IMR-90 (cell line): ENCODE measurements at places on chromosomes 7 and 10. TPM values are rescaled to one million over a fixed set of nuclear protein-coding genes. Genes with fewer than 3 reads are reported as not detected.

DNA sequence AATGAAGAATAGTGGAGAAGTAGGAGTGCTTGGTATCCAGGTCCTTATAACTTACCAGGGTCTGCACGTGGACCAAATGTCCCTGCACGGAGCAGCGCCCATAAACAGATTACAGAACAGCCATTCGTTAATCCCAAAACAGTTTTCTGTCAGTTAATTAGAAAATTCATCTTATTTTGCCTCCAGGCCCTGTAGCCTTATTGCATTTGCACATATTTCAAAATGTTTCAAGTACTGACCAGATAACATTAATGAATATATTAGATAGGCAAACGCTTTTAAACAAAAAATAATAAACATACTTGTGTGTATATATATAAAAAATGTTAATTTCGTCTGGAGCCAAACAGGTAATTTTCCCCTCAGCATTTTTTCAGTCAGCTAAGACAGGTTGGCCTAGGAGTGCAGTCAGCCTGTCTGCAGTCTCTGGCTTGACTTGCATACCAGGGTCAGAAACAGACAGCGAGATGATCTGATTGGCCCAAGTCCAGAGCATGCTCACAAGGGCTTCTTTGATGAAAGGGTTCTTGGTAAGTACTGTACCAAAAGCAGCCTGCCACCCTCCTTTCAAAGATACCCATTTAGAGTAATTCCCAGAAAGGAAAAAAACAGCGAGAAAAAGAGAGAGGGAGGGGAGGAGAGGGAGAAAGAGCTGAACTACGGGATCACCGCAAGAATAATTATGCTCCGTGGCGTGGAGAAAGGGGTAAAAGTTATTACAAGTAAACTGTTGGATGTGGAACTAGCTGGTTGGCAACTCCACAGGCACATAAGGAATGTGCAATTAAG is 194.4 kb upstream of the TCF7L2 start:
- no peak for DNase-seq

DNA sequence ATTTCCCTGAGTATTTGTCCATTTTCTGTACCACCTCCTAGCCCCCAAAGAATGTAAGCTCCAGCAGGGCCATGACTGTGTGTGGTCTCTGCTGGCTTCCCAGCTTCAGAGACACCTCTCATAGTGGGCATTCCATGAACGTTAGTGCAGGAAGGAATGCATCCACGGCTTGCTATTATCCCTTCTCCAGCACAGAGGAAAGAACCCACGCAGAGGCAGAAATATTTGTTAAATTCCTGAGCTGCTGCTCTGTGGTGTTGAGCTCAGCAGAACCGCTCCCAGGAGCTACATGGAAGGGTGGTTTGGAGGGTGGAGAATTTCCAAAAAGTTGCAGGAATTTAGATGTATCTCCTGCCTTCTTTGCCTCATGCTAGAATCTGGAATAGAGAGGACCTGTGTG is 275.2 kb downstream of the POU6F2 start:
- peak; percentile 4 for DNase-seq

The AKR1C8 gene
- not detected in 2 replicates for polyA plus RNA-seq

The PTPN20 gene
- 0.14 TPM in 1 of 2 replicates, not detected in the other for polyA plus RNA-seq

DNA sequence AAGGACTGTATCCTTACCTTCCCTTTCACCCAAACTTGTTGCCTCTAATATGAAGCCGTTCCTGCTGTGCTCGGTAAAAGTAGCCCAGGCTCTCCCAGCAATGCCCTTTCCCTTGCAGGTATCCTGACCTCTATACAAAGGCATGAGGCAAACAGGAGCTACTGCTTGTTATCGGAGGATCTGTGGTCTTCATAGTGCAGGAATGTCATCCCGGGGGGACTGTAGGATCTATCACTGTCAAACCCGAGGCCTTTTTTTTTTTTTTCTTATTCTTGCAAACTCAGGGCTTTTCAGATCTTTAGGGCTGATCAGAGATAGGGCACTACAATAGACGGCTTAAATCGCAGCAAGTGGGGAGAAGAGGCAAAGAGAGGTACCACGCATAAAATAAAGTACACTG is 1206.6 kb downstream of the TYW1 start:
- no peak for DNase-seq

DNA sequence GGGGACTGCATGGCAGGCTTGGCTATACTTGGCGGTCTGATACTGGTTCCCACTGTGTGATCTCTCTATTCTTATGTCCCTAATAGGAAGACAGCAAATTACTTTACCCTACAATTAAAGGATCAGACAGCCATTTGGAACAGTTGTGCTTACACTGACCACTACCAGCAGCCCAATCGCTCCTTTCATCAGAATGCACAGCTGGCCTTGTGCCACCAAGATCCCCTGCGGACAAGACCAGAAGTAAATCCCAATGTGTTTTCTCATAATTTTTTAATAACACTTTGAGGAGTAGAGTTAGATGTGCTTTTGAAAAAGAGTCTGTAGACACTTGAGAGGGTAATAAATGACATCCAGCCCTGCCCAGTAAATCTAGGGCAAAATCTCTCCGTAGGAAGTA is 297.2 kb upstream of the ZNF32 start:
- no peak for DNase-seq

GRCh38 chr10:22481687-22482539 is 136.6 kb downstream of the SPAG6 start:
- no peak for DNase-seq

The MMRN2 gene
- polyA plus RNA-seq: 1.0 and 1.6 TPM in 2 replicates

- peak; percentile 4 for DNase-seq
These were observed at the start of gene C10orf71 for GRCh38 chr10:49298983-49299815. C10orf71 (plus strand) TSS chr10:49299170; CDS start chr10:49322546, 23,376 bp downstream.

The CALML5 gene
- not detected in 2 replicates for polyA plus RNA-seq

- peak; percentile 57 for DNase-seq
These were observed 117.6 kb downstream of the LRRC4 start for GRCh38 chr7:127913686-127914085.

GRCh38 chr7:150753826-150754603 is 16.8 kb downstream of the GIMAP5 start:
- no peak for DNase-seq

The RBP4 gene
- not detected in 2 replicates for polyA plus RNA-seq

DNA sequence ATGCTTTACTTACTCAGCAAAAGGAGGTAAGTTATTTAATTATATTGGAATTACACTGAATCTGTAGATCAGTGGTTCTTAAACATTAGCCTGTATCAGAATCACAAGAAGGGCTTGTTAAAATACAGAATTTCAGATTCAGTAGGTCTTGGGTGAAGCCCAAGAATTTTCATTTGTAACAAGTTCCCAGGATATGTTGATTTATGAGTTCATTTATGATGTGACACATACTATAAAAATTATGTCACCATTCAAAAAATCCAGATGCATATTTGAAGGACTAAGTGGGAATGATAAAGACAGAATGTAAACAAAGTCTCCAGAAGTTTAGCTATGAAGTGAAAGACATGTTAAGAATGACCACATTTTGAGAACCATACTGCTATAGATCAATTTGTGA is 52.3 kb downstream of the HECTD2 start:
- peak; percentile 42 for DNase-seq

The TEX47 gene
- polyA plus RNA-seq: not detected in 2 replicates

GRCh38 chr7:107958764-107959526 is 44.0 kb downstream of the LAMB1 start:
- DNase-seq: peak; percentile 90

GRCh38 chr7:57651006-57651405 is 201.0 kb downstream of the ZNF716 start:
- DNase-seq: no peak

The C10orf67 gene
- 0.14 and 0.15 TPM in 2 replicates for polyA plus RNA-seq

DNA sequence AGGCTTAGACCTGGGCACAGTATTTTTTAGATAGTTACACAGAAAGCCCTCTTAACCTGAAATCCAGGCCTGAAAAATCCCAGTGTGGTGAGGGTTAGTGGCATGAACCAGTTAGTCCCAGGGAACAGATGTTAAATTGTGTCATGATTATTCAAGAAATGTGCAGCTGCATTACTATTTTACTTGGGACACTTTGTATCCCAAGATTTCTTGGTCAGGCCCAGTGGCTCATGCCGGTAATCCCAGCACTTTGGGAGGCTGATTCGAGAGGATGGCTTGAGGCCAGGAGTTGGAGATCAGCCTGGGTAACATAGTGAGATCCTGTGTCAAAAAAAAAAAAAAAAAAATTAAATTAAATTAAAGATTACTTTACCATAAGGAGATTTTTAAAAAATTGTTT is 36.0 kb upstream of the OTUD1 start:
- no peak for DNase-seq

DNA sequence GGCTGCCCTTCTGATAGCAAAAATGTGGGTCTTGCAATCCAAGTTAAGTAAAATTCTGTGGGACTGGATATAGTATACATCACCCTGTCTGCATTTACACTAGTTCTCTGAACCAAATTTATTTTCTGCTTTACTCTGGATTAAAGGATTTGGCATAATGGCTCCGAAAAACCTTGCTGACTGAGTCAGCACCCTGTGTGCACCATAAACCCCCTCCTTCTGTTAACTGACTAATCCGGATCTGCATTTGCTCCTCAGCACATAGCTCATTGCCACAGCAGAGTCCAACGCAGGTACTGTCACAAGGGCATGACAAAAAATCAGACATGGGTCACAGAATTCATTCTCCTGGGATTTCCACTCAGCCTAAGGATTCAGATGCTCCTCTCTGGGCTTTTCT is 1.3 kb downstream of the OR2A5 start:
- no peak for DNase-seq

The POLR1F gene
- 6.4 and 6.8 TPM in 2 replicates for polyA plus RNA-seq

The DYDC2 gene
- not detected in 2 replicates for polyA plus RNA-seq

The CDHR1 gene
- not detected in 2 replicates for polyA plus RNA-seq
